Activated B cell treated with CpG ODN at 0.5 μM for 24 hours (primary cell): ENCODE measurements at places on chromosomes 12 and 14.

GRCh38 chr14:95151561-95151960 lies 5.8 kb downstream of the DICER1 start:
- H3K36me3 ChIP-seq, result peaks cover 8% of the 10 kb centered on the region
- H3K27ac ChIP-seq, result no peak overlapping the region
- H3K4me1 ChIP-seq, result peaks cover 92% of the 10 kb centered on the region
- no peak for DNase-seq

GRCh38 chr12:54654926-54655325 lies 6.8 kb upstream of the DCD start:
- peaks cover 18% of the 10 kb centered on the region for H3K27me3 ChIP-seq
- no peaks in the 10 kb centered on the region for H3K36me3 ChIP-seq
- H3K4me3 ChIP-seq, result no peak overlapping the region

DNA sequence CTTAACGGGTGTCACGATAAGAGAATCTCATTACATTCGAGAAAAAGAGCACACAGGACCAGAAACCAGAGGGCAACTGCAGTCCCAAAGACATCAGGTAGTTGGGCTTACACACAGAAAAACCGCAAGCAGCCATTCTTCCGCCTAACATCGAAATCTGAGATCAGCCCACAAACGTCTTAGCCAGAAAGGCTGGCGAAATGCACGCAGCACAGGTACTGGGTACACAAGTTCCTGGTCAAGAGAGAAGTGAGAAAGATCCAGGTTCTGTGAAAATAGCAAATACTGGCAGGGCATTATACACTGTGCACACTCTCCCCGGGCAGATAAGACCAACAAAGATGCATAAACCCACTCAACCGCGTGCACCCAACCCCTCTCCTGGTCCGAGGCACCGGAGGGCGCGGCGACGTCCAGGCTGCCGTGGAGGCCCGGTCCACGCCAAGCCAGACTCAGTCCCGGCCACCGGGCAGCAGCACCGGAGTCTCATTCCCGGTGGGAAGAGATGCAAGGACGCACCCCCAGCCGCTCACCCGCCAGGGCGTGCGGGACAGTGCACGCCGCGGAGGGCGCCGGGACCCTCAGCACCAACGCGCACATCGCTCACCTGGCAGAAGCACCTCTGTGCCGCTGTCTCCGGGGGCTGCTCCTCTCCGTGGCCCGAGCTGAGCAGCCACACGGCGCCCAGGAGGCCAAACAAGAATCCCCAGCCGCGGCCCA lies 437 bp downstream of the ERO1A start:
- peak overlapping the region; percentile 99 for H3K4me3 ChIP-seq
- peaks cover 6% of the 10 kb centered on the region for H3K36me3 ChIP-seq
- H3K27me3 ChIP-seq, result no peaks in the 10 kb centered on the region
- no peak for DNase-seq
- peaks cover 30% of the 10 kb centered on the region for H3K4me1 ChIP-seq
- H3K27ac ChIP-seq, result peak overlapping the region; percentile 94

GRCh38 chr12:80192087-80192486 lies 92.8 kb downstream of the OTOGL start:
- H3K27me3 ChIP-seq, result peaks cover 5% of the 10 kb centered on the region
- H3K36me3 ChIP-seq, result no peaks in the 10 kb centered on the region
- no peak for DNase-seq
- H3K27ac ChIP-seq, result no peak overlapping the region
- no peak overlapping the region for H3K4me3 ChIP-seq

- H3K4me3 ChIP-seq, result no peak overlapping the region
- DNase-seq, result no peak
- H3K36me3 ChIP-seq, result no peaks in the 10 kb centered on the region
- H3K27me3 ChIP-seq, result no peaks in the 10 kb centered on the region
- no peaks in the 10 kb centered on the region for H3K4me1 ChIP-seq
These were observed 18.6 kb downstream of the TSPAN8 start for GRCh38 chr12:71139153-71139735.
